T-helper 1 cell (primary cell): ENCODE measurements at places on chromosomes 16 and 17.

- no peak for DNase-seq
These were observed 582.7 kb upstream of the PSMD7 start for GRCh38 chr16:73713778-73714495.

DNA sequence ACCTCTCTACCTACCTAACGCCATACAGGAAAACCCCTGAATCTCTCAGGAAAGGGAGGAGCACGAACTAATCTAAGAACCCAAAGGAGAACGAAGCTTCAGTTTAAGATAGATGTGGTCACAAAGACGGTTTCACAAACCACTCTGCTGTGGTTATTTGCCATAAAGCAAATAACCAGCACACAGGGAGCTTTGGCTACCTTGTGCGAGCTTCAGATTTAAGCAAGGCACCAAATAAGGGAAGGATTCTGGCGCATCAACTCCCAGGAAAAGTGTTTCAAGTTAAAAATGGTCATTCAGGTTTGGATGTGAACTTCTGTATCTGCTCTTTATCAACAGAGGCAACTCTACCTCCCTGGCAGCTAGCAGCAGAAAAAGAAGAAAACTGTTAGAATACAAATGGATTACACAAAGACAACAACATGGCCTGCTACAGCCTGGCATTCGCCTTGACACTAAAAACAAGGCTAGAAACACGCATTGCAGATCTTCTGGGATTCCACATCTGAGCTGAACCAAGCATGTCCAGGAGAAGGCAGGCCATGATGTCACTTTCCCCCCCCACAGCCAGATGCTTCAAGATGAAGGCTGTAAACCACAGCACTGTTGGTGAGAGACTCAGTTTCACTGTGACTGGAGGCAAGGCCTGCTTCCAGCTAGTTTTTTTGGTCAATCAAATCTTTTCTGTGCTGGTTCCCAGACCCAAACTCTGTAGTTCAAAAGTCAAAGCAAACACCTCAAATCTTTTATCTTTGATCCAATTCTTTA is 43.6 kb downstream of the SMG6 start:
- peak; percentile 83 for DNase-seq

DNA sequence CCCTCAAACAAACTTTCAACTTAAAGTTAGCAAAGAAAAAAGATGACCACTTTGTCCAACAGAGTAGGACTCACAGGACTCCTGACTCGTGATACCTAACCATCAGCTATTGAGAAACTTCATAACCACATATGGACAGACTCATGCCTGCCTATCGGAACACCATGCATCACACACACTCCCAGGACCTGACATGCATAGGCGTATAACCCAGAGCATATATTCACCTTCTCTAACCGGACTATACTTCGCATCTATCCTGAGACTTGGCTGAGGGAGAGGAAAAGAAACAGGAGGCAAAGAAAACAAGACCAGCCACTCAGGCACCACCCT is 2.2 kb downstream of the PIP4K2B start:
- DNase-seq, result no peak

- DNase-seq, result no peak
These were observed 209.6 kb upstream of the CACNG5 start for GRCh38 chr17:66625311-66625767.
